ENCODE measurements at places on chromosomes 5 and 9. TPM values are rescaled to one million over a fixed set of nuclear protein-coding genes. Genes with fewer than 3 reads are reported as not detected.

Gene TSLP
- total RNA-seq: 0.29 TPM

GRCh38 chr5:169637085-169637548 lies at the start of gene DOCK2:
Gene DOCK2 (plus strand): TSS chr5:169637275. CDS start chr5:169637327, 52 bp downstream.
- no peak for DNase-seq

Gene AQP3
- total RNA-seq: 1.1 TPM

DNA sequence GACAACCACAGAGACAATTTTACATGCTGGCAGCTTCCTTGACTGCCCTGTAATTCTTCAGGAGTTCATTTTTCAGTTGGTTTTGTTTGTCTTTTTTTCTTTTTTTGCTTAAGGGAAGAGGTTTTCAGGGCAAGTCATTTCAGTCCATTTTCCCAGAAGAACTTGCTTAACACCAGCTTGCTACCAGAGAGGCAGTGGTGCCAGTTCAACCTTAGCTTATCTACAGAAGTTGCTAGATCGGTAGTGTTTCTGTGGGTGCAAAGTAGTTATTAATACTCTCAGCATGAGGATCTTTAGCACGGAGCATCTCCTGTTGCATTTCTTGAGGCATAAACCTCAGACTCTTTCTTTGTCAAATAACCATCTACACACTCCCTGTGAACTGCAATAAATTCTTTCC lies 1.1 kb downstream of the SPEF2 start:
- no peak for DNase-seq

Gene URM1
- 47.3 TPM for total RNA-seq
